Pulmonary artery endothelial cell (primary cell): ENCODE measurements at places on chromosomes 3 and 15.
A peak's percentile ranks its signal among the peaks of the same experiment; 100 is the strongest.

GRCh38 chr3:159817126-159817525, 171.5 kb upstream of the IL12A start:
- no peak for DNase-seq

- no peak for DNase-seq
Observed at GRCh38 chr15:84826369-84826823, 9.2 kb downstream of the ALPK3 start.

GRCh38 chr3:189132231-189132671, 39.5 kb upstream of the TPRG1 start:
- peak; percentile 58 for DNase-seq

GRCh38 chr3:124650798-124651197, 79.5 kb upstream of the UMPS start:
- DNase-seq = no peak

- DNase-seq = no peak
Observed at GRCh38 chr3:172690936-172691335, 19.9 kb downstream of the NCEH1 start.

DNA sequence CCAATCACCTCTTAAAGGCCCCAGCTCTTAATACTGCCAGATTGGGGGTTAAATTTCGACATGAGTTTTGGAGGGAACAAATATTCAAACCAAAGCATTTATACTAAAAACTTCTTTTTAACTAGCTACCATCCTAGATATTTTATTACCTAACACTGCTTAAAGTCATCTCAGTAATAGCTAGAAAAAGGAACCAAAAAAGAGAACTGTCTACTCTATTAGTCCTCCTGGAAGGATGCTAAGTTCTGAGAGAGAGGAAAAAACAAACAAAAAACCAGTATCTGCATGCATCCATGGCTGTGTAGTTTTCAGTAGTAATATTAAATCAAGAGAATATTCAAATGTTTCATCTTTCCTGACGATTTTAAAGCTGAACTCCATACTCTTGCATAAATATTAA, 5.8 kb downstream of the CPOX start:
- no peak for DNase-seq

- DNase-seq = no peak
Observed at GRCh38 chr3:52645549-52645948, 40.2 kb downstream of the PBRM1 start.

DNA sequence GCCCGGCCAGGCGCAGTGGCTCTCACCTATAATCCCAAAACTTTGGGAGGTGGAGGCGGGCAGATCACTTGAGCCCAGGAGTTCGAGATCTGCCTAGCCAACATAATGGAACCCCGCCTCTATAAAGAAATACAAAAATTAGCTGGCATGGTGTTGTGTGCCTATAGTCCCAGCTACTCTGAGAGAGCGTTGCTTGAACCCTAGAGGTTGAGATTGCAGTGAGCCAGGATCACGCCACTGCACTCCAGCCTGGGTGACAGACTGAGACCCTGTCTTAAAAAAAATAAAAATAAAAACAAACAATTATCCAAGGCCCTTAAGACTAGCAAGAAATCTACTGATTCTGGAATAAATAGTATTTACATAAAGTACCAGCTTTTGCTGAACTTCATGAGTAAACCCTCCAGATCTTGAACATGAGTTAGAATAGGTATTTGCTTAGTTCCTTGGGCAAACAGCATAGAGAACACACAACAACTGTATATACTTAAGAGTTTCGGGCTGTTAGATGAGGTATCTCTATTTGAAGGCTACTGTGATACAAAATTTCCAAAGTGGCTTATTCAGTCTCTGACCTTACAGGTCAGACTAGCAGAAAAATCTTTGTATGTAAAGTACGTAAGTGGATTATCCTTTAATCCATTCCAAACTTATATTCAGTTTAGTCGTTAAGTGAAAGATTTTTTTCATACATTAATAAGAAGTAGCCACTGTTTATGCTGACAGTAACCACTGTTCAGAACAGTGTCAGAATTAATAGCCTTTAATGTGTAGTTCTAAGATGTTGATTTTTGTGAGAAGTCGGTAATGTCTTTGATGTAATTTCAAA, 171.1 kb upstream of the CGNL1 start:
- no peak for DNase-seq

GRCh38 chr3:107976202-107976800, 114.5 kb downstream of the CD47 start:
- DNase-seq = no peak

- DNase-seq = no peak
Observed at GRCh38 chr3:166013073-166013679, 176.0 kb upstream of the BCHE start.

GRCh38 chr3:140953028-140953960, 11.7 kb downstream of the SLC25A36 start:
- DNase-seq = no peak

DNA sequence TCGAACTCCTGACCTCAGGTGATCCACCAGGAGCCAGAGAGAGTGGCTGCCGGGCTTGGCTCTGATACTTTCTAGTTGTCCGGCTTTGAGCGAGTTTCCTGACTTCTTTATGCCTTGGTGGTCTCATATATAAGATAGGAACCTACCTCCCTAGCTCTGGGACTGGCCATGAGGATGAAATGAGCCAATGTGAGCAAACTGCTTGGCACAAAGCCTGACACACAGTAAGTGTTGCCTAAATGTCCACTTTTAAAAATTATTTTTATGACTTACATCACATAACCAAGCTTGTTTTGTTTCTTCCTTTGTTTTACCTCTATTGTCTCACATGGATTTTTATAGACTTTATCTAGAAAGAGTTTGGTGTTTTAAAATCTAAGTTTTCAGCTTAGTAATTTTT, 42.1 kb upstream of the CCDC174 start:
- DNase-seq = no peak

DNA sequence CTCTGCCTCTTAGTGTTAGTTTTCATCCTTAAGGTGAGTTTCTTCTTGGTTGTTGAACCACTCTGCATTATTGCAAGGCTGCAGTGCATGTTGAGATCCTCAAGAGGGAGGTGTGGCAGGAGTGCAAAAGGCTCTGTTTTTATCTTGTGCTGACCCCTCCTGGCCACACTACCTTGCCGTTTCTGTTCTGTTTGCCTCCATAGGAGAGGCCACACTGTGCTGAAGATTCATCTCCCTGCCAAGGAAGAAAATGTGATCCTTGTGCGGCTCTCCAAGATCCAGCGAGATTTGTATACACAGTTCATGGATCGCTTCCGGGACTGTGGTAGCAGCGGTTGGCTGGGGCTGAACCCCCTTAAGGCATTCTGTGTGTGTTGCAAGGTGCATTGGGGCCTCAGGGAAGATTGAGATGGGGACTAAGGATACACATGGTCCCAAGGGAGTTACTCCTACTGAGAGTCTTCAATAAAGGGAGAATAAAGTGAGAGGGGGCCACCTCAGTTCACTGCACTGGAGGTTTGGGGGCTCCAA, 33.0 kb upstream of the TEX264 start:
- DNase-seq = peak; percentile 29

DNA sequence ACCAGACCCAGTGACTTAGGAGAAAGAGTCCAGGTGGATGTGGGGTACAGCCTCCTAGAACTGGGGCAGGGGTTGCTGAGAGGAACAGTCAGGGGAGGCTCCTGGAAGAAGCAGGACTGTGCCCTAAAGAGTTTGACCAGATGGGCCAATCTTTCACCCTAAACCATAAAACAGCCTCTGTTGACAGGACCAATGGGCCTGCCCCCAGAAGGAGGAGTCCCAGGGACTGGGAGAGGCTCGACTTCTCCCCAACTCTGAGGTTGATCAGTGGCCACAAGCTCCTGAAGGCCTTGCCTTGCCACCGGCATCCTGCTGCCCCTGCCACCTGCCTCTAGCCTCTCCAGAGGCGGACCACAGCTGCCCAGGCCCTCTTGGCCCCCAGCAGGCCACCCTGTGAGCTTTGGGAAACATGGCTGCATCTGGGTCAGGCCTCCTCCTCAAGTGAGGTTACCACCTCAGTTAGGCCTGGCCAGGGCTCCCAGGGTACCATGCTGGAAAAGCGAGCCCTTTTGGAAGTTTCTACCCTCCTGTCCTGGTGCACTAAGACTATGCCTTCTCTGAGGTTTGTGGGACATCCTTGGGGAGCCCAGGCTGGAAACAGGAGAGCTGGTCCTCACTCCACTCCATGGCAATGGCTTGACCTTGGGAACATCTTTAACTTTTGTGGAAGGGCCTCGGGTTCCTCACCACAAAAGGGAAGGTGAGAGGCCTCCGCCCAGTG, 2.8 kb downstream of the VIPR1 start:
- no peak for DNase-seq

DNA sequence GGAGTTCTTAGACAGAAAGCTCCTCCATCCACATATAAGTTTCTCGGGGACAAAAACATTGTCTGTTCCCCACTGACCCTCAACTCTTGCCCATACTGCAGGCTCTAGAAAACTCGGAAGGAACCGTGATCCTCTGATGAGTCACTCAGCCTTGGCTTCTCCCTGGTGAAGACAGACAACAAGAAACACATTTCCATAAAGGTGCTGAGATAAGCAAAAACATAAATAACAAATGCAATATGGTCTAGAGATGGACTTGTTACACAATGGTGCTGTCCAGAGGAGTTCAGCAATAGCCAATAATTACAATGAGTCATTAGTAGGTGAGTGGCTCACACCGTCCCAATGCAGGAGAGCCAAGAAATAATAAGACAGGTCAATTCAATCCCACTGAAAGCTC, 43.7 kb downstream of the MAGI1 start:
- DNase-seq = peak; percentile 24

DNA sequence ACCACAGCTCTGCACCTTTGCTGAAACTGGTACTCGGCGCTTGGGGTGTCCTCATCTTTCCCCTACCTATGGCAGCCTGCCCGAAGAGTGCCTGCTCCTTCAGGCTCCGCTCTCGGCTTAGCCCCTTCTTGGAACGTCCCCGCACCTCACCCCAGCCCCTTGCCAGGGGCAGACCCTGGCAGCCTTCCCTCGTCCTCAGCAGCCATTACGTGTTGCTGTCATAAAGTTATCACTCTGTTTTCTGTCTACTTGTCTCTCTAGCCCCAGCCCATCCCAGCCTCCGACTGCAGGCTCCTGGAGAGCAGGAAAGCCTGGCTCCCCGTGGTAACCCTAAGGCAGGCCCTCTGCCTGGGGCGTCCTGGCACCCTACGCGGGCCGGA, 5.1 kb upstream of the BAHD1 start:
- no peak for DNase-seq

- no peak for DNase-seq
Observed at GRCh38 chr3:153090973-153091372, 71.1 kb upstream of the RAP2B start.

DNA sequence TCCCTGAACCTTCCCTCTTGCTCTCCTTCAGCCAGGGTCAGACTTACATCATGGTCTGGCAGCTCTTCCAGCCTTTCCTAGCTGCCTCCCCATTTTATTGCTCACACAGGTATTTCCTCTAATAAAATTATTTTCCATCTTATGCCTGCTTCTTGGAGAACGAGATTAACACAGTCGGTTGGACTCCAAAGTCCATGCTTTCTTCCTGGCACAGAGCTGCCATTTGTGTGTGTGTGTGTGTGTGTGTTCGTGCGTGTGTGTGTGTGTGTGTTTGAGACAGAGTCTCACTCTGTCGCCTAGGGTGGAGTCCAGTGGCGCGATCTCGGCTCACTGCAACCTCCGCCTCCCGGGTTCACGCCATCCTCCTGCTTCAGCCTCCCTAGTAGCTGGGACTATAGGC, 15.5 kb downstream of the FSD2 start:
- no peak for DNase-seq

DNA sequence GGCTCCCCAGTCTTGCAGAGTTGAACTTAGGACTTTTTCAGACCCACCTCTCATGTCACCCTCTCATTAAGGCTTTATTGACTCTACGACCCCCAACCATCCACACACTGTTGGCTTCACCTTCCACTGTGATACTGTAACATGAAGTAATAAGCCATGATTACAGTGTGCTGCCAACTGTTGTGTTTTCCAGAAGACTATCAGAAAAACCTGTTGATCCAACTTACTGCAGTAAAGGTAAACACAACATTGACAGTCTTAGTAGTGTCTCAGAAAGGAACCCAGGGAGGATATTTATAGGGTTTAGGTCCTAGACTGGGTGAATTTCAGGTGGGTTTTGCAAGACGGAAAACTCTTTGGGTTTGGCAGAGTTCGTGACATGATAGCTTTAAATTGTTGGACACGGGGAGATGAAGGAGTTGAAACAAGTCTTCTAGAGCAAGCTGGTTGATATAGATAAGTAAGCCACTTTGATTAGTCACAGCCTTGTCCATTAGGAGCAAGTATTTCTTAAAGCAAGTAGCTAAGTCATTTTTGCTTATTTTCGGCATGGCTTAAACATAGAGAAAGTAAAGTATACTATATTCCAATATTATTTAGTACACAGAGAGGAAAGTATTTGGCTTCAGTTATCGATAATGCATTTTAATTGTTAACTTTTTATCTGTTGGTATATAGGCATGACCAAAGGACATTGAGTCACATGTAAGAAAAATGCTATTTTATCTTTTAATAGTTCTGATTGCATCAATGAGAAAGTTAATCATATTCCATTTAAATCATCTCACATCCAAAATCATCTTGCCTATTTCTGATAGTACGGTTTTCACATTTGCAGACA, 2.4 kb upstream of the COL6A5 start:
- DNase-seq = no peak

DNA sequence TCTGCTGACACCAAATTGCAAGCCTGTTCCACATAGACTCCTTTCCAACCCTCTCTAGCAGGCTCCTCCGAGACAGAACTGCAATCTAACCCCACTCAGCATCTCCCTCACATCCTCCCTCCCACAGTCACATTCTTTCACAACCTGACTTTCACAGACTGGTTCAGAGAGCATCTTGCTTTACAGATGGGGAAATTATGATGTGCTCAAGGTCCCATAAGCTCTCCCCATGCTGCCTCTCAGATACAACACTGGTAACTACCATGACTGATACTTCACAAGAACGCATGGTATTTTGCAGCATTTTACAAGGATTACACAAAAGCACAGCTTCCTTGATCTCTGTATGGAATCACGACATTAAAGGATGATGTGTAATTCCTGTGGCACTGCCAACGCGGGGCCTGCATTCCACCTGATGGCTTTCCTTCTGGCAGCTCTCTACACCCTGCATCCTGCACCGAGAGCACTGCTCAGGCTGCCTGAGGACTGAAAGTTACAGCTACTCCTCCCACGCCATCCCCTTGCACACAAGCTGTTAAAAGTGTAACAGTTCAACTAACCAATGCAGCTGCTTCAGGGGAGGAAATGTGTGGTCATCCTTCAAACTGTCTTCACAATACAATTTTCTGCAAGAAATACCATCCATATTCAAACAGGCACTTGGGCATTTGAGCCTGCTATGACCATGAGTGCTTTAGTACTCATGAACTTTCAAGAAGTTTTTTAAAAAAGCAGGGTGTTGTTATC, 27.6 kb downstream of the TBC1D2B start:
- no peak for DNase-seq

DNA sequence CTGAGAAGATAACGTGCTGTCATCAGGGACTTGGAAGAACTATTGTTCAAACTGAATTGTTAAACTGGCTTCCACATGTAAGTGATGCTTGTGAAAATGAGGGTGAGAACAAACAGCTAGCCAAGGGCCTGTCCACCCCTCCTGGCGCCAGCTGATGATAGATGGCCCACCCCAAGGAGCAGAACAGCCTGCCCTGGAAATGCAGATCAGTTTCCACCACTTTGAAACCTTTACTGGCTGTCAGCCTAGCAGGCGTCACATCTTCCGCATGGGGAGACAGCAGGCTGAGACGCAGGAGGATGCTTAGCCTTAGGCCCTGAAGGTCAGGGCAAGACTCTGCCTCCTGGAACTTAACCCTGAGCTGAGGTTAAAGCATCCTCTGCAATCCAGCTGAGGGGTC, 6.4 kb upstream of the SLC51B start:
- no peak for DNase-seq
